Left hindlimb (tissue), 1 donor: ENCODE measurements at places on chromosomes 1 and 21.

GRCh38 chr21:45316871-45317397, 29.2 kb upstream of the POFUT2 start:
- peak; percentile 18 for DNase-seq

DNA sequence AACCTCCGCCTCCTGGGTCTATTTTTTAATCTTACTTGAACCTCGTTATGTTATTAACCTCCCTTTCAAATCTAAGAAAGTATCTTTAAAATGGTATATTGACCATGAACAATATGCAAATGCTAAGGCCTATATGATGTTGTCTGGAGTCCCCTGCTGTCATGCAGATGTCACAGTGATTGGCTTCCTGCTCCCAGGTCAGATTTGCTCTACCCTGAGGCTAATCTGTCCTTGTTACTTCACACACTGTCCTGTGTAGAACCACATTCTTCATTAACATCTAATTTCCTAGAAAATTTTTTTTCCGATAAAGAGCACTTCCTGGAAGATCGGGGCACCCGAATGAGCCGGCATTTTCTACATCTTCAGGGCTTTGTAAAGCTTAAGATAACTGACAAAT, 306.6 kb downstream of the MRPL39 start:
- DNase-seq = no peak

DNA sequence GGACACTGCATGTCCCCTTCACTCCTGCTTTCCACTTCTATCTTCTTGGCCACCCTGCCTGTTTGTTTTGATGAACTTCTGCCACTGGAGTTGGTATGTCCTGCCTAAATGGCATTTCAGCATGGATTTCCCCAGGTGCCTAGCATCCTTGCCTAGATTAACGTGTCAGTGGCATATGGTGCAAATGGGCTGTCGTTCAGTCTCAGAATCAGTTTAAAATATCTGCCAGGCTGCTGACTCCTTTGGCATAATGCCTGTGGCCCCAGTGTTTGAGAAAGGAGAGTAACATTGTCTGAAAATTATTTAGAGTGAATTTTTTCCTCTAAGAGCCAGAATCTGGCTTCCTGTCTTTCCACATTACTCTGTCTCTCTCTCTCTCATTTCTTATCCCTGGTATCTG, 64.9 kb upstream of the BARHL2 start:
- no peak for DNase-seq

DNA sequence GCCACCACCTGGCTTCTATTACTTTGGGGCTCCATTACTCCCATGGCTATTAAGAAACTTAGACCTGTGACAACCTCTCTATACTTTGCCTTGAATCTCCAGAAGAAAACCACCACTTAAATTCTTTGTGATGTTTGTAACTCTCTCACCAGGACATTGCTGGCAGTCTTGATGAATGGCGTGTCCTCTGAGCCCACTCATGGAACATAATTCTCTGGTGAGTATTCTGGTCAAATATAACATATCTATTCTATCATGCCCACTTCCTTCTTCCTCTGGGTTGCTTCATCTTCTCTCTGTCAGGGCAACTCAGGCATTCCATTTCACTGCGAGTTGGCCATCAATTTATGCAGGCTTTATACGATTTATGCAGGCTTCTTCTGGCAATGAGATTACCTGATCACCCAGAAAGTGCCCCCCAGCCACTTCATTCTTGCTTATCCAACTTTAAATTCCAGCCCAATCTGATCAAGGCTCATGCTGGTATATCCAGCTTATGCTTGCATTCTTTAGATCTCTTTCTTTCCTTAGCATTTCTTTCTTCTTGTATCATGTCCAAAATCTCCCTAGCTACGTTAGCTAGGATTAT, 112.0 kb upstream of the CHRM3 start:
- DNase-seq = no peak

GRCh38 chr1:214317300-214317699, 36.3 kb downstream of the SMYD2 start:
- DNase-seq = no peak

DNA sequence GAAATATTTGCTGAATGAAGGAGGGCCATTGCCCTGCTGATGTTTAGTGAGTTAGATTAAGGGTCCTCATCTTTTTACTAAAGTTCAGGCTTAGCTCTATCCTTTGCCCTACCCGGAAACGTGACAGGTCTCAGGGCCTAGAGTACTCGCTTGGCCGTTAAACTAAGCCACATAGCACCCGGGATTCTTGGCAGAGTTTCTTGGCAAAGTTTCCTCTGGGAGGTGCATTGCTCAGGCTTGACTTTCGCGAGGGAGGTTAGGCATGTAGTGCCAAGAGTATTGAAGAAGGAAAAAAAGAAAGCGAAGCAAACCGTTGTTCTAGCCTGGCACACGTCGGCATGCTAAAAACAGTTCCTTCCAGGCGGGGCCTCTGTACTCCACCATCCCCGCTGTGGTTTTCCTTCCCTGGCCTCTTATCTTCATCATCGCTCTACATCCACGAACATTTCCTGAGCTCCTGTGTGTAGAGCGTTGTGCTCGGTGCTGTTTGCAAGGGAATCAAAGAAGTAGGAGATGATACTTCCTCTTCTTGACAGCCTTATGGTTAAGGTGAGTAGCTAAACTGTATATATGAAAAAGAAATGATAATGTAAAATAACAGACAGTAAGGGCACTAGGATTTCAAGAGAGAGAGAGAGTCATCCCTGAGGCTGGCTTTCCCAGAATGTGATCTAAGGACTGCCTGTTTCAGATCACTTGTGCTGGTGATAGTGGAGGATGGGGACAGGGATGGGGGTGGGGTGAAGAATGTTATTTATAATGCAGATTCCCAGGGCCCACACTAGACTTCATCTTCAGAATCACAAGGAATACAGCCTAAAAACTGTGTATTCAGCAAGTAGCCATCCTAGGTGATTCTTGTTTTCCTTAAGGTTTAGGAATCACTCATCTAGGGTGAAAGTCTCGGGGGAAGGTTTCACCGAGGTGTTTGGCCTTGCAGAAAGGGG, 18.8 kb downstream of the RNF220 start:
- DNase-seq = no peak

GRCh38 chr21:40902299-40902698, 55.3 kb upstream of the DSCAM start:
- DNase-seq = no peak

DNA sequence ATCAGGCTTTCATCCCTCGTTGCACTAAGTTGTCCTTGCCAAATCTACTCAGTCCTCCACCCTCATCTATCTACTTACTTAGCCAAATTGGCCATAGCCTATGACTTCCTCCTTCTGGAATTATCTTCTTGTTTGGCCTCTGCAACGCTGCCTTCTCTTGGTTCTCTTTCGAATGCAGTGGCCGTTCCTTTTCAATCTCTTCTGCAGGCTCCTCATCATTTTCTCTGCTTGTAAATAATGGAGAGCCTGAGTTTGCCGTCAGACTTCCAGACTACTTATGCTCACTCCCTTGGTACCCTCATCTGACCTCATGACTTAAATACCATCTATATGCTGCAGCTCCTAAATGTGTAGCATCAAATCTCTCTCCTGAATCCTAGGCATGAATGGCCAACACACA, 22.4 kb upstream of the SRRM1 start:
- DNase-seq = no peak

DNA sequence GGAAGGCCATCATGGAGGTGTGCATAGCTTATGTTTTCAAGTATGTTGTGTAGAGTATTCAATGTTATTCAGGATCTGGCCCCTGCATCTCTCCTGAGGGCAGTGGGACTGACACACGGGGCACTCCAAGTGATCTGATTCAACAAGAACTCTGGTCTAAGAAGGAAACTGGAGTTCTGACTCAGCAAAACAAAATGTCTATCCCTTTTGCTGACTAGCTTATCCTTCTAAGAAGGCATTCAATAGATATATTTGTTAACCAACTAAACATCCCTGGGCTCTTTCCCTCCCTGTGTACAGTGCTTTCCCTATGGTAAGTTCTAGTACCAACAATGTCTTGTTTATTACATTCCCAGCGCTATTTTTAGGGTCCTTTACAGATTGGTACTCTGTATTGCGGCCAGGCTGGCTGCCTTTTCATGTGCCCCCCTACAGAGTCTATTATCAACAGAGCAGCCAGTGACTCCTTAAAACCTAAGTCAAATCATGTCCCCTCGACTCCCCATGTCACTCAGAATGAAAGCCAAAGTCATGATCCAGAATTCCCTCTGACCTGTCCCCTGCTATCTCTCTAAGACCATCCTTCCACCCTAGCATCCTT, 304.9 kb downstream of the KCNH1 start:
- DNase-seq = no peak

- no peak for DNase-seq
Observed at GRCh38 chr1:49102752-49103151, 326.1 kb upstream of the BEND5 start.

DNA sequence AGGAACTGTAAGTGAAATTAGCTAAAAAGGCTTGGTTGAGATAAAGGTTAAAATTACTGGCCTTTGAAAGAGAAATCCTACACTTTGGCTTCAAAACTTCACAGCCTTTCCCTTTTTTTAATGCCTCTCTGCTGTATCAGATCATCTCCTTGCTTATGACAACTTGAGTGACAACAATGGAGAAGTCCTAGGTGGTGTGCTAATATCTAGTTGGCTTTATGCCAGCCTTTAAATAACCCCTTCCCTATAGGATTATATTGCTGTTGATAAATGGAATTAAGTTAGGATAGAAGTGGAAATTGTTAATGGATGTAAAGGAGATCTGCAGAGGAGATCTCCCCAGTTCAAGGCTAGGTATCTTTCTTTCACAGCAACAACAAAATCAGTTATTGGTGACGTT, 130.2 kb upstream of the ATP1B1 start:
- no peak for DNase-seq

- no peak for DNase-seq
Observed at GRCh38 chr1:90027281-90027680, 32.4 kb downstream of the ZNF326 start.

DNA sequence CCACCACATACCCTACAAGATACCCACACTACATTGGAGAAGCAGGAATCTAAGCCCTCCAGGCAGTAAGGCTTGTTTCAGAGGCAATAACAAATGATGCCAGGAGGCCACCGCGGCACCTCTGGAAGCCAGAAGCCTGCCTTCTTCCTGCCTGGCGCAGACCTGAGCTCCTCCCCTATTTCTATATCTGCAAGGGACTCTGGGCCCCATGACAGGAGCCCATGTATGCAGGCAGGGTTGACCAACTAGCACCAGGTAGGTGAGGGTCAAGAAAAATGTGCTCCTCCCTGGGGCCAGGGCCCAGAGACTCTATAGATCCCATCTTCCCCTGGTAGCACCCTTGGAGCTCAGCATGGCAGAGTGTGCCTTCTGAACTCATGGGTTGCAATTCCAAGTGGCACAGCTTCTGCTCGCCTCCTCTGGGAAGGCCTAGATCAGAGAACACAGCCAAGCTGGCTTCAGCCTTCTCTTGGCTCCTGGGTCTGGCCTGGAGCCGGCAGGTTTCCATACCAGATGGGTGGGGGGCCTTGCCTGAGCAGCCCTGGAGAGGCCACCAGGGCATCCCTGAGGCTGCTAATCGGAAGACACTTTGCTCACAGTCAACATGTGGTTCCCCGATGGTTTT, 85.1 kb downstream of the STUM start:
- peak; percentile 10 for DNase-seq

DNA sequence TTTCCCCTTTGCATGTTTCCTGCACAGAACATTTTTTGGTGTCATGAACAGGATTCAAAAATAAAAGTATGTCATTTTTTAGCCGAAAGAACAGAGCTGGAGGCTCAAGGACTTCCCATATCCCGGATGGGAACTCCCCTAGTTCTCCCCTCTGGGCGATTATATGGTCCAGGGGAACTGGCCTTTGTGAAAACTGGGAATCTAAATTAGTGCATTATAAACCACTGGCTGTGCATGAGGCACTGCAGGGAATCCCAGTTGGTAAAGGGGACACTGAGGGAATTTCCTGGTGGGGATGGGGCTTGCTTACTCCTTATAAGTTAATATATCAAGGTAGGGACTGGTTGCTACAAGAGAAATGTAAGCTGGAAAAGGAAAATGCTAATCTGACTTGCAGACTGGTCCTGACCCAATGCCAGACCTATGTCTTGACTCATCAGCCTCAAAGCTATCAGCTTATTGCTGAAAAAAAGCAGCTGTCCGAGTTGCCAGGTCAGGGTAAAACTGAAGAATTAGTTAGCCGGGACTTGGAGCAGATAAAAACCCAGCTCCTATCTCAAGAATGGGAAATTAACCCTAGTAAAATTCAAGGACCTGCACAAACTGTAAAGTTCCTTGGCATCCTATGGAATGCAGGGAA, 122.6 kb downstream of the FCRL5 start:
- DNase-seq = no peak

GRCh38 chr1:90155721-90156487, 161.0 kb downstream of the ZNF326 start:
- no peak for DNase-seq

DNA sequence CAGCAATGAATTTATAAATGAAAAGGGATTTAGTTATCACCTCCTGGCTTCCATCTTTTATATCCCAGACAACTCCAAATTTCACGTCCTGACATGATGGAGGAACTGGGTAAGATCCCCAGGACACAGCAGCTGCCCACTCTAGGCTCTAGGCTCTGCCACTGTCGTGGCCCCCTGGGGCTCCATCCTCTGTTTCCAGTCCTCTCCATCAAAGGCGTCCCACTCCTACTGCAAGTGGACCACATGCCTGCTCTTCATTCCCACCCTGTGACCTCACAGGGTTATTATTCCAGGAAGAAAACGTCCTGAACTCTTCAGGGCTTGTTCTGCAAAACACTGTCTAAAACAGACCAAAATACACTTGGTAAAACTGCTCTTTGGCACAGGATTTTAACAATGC, 11.9 kb downstream of the URB1 start:
- DNase-seq = no peak

- DNase-seq = no peak
Observed at GRCh38 chr1:202193614-202194327, at the start of gene LGR6. Gene LGR6, plus strand, starts transcription at chr1:202193799. Its CDS starts 191 bp downstream, at chr1:202193990.

GRCh38 chr1:39268112-39268581, 63.7 kb downstream of the MACF1 start:
- DNase-seq = peak; percentile 66

GRCh38 chr1:10628685-10629084, 153.9 kb downstream of the PEX14 start:
- DNase-seq = peak; percentile 30

DNA sequence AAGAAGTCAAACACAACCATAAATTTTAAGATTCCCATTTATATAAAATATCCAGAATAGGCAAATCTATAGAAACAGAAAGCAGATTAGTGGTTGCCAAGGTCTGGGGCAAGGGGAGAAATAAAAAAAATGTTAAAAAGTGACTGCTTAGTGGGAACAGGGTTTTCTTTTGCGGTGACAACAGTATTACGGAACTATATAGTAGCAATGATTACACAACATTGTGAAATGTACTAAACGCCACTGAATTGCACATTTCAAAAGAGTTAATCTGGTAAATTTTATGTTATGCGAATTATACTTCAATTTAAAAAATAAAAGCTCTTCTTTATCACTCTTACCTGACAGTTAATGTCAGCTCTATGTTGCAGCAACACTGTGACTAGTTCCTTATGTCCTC, 105.2 kb downstream of the ACBD6 start:
- no peak for DNase-seq

- no peak for DNase-seq
Observed at GRCh38 chr1:23456226-23456625, 27.8 kb downstream of the ASAP3 start.

- no peak for DNase-seq
Observed at GRCh38 chr1:117092594-117092993, 29.0 kb downstream of the TRIM45 start.

- no peak for DNase-seq
Observed at GRCh38 chr21:34027721-34028461, 45.5 kb upstream of the MRPS6 start.

GRCh38 chr1:210233495-210234328, 1.1 kb downstream of the SERTAD4 start:
- peak; percentile 73 for DNase-seq
